Lower leg skin (tissue), 4 donors: ENCODE measurements at places on chromosomes 5 and 9. TPM values are rescaled to one million over a fixed set of nuclear protein-coding genes. Genes with fewer than 3 reads are reported as not detected.
A peak's percentile ranks its signal among the peaks of the same experiment; 100 is the strongest.

Gene SCGB3A1
- total RNA-seq = 3.5 TPM

Gene ECSCR
- 10.7 TPM for total RNA-seq

Gene PTTG1
- total RNA-seq = 46.3 TPM

Gene GPR150
- total RNA-seq = 0.25 TPM

- no peak for DNase-seq
Observed at GRCh38 chr5:31671339-31671741, 32.4 kb downstream of the PDZD2 start.

- DNase-seq = no peak
Observed at GRCh38 chr9:96522366-96522765, 72.4 kb downstream of the HABP4 start.

DNA sequence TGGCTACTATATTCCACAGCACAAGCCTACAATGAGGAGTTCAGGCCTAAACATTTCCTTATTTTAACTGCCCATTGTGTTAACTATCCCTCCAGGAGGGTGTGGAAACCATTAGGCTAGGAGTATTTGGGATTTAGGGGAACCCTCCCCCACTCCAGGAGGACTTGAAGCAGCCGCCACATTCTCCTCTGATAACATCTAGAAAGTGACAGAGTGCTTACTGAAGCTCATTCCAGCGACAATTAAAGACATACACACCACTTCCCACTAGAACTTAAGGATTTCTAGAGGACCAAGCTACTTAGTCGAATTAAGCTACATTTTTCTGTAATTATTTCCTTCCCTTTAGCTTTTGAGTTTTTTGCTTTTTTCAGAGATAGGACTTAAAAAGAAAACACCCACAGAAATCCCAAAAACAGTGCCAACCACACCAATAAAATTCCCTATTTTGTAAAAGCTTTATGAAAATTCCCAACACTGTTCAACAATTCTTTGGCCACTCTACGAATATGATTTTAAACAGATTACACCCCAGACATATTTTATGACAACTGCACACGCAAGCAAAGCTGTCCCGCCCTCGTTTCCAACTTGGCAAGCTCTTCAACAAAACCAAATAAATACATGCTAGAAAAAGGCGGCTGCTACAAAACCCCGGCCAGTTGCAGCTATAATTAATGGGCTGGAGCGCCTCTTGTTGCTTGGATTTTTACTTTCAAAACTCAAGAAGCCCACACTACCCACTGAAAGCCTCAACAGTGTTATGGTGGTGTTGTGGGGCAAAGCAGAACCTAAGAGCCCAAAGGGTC, 4.5 kb downstream of the ROR2 start:
- DNase-seq = no peak

- DNase-seq = no peak
Observed at GRCh38 chr5:139577689-139578290, 16.7 kb downstream of the UBE2D2 start.

DNA sequence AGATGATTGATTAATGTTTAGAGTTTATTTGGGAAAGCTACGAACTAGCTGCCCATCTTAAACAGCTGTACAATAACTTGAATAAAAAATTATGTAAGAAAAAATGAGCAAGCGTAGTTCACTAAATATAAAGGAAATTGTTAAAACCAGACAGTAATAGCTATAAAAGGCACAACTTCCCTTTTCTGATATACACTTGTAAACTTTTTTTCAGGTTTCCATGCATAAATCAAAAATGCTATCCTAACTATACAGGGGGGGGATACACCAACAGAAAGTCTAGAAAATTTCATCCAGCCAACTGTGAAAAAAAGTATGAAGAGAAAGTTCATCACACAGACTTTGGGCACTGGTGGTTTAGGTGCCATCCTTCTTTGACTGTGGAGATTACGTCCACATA, 122.3 kb downstream of the NR3C1 start:
- no peak for DNase-seq

GRCh38 chr9:16884952-16885513, 14.6 kb upstream of the BNC2 start:
- DNase-seq = peak; percentile 25
